Mesothelial cell of epicardium (in vitro differentiated cells): ENCODE measurements at places on chromosomes 2 and 18. TPM values are rescaled to one million over a fixed set of nuclear protein-coding genes. Genes with fewer than 3 reads are reported as not detected.

DNA sequence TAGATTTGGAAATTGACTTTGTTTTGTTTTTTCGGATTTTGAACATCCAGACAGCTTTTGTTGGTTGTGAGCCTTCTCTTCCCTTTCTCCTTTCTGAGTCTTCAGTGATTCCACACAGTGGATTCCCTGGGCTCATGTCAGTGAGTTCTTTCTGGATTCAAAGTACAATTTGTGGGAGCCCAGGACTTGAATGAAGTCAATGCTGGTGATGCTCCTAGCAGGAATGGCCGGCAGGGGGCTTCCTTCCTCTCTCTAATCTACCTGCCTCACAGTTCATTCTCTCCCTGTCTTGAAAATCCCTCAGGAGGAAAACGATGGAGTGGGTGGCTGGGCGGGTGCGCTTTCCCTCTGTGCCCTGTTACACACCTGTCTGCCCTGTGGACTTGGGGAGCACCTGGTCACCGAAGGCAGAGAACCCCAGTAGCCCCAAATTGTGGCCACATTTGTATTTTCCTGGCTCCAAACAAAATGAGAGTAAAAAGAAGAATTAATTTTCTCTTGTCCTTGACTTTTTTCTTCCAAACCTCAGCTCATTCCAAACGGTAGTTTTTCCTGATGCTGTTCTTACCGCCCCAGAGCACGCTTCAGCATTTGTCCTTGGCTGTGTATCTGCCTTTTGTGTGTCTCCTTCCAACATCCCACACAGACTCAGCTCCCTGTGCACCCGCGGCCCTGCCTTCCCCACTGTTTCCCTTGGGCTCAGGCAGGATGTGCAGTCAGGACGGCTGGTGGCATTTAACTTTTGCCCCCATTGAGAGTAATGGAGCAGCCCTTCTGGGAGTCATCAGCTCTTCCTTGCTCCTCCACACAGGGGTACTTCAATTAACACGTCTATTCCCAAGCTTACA is 86.6 kb downstream of the MARCO start:
- no peak for DNase-seq

GRCh38 chr2:238097988-238098871 is 1.9 kb upstream of the ESPNL start:
- no peak for DNase-seq

DNA sequence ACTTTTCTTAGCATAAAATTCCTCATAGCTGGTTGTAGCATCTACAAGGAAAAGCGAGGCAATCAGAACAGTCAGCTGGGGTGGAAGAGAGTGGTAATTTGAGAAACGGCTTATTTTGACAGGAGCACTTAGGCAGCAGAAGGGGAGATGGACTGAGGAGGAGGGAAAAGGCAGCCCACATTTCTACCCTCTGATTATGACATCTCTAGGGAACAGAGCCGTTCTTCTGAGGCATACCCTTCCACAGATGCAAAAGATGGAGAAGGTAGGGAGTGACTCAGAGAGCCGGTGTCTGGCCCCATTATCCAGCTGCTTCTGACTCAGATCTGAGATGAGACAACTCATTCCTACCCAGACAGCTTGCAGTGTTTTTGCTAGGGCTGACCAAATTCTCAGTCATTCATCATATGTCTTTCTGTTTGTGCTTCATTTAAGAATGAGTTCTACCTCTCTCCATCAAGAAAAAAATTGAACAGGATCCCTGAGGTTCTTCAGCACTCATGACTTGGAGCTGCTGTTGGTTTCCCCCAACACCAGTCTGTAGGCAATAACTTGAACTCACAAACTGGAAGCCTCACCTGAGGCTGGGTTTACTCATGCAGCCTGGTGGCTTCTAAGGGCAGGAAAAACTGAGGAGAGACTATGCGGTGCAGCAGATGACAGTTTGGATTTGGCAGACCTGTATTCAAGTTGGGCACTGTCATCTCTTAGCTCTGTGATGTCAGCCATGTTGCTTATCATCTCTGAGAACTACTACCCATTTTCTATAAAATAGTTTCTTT is 15.9 kb upstream of the SEC11C start:
- no peak for DNase-seq

DNA sequence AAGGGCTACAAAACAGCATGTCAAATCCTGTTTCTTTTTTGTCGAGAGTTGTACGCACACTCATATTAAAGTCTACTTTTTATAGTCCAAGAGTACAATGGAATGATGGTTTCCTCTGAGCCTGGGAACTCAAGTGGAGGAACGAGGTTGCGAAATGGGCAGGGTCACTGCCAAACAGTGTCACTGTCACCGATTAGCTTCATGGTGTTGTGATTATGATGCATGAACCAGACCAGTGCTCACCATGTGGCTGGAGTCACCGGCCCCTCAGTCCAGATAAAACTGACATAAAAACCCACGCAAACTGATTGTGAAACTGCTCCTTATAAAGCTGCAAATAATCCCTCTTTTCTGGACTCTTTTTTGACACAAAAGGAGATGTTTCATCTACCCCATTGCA is 122.0 kb downstream of the COPS8 start:
- DNase-seq, result no peak

SLC23A3 gene
- total RNA-seq, result 1.6 to 2.6 TPM (median 1.7 TPM) in 3 replicates

CETN1 gene
- not detected in 3 replicates for total RNA-seq

CAMKMT gene
- total RNA-seq, result 8.3 to 11.3 TPM (median 8.6 TPM) in 3 replicates

DNA sequence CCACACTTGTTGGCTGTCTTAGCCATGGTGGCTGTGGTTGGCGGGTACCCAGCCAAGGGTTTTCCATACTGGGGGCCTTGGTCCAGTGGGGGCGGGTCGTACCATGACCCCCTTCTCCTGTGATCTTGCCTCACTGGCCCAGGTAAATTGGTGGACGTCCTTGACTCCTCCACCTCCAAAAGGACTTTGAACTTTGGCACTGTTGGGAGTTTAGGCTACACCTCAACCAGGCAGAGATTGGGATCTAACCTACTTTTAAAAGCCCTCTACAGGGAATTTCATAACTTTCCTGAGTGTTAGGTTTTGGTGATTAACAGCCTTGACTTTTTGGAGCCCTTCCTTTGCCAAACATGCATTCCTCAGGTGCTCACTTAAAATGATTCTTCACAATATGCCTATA is 106.7 kb downstream of the NEDD4L start:
- DNase-seq, result no peak

HOXD13 gene
- 0.49 to 0.63 TPM (median 0.56 TPM) in 3 replicates for total RNA-seq

DNA sequence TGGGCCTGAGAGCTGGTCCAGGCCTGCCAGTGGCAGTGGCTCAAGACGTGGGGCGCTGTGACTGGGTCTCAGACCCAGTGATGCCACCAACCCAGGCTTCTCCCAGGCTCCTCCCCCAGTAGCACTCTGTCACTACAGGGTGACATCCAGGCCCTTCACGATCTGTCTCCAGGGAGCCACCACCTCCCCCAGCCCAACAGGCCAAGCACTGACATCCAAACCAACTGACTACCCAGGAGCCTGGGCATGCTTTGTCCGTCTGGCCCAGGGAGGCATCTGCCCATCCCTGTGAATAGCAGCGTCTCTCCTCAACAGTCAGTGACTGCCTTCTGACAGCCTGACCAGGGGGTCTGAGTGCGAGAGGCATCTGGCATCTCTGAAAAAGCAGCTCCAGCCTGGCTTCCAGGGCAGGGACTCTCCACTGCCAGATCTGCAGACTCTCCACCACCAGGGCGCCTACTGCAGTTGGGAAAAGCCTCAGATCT is 13.0 kb downstream of the TEX44 start:
- DNase-seq, result no peak

DNA sequence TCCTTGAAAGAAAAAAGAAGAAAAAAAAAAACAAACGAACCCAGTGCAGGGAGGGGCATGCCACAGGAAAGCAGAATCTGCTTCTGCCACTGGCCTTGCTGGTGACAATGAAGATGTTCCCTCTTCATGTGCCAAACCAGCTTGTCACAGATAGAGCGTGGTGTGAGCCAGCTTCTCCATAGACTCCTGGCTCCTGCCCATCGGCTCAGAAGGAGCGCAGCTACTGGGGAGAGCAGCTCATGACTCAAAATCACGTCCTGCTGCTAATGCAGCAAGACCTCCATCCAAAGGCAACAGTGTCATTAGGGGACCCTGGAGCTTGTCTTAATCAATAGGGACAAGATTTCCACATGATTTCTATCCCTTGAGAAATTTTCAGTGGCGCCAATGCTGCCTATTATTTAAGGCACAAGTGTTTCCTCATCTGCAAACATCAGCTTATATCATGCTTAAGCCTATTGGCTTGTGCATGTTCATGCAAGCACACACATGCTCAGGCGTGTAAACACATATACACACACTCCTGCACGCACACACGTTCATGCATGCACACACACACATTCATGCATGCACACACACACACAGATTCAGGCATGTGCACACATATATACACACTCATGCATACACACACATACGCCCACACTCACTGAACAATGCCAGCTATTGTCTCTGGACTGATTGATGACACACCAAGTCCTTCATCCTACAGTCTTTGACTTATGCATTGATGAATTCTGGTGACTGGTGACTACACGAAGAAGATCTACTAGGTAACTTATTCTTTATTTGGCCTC is 682.0 kb upstream of the ID2 start:
- no peak for DNase-seq

- DNase-seq, result no peak
These were observed 59.6 kb downstream of the CHRNA1 start for GRCh38 chr2:174704642-174705041.

HAAO gene
- total RNA-seq, result 23.3 to 25.7 TPM (median 25.0 TPM) in 3 replicates

DNA sequence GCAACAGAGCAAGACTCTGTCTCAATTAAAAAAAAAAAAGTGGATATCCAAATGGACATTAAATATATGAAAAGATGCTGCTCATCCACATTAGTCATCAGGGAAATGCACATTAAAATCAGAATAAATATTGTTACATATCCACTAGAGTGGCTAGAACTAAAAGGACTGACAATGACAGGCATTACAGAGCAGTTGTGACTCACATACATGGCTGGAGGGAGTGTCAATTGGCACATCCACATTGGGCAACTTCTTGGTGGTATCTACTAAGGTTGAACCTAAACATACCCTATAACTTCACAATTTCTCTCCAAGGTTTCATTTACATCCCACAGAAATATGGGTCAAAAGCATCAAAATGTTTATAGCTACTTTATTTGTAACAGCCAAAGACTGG is 14.0 kb upstream of the DNER start:
- no peak for DNase-seq

GREB1L gene
- total RNA-seq, result 23.0 to 25.5 TPM (median 25.3 TPM) in 3 replicates

GRCh38 chr2:101974663-101975062 is 17.1 kb upstream of the IL1R2 start:
- no peak for DNase-seq

RNF152 gene
- 19.0 to 28.6 TPM (median 25.7 TPM) in 3 replicates for total RNA-seq

- no peak for DNase-seq
These were observed 28.2 kb downstream of the ANTXR1 start for GRCh38 chr2:69041214-69041613.

GRCh38 chr2:233063269-233063975 is 3.3 kb downstream of the INPP5D start:
- DNase-seq, result no peak

- DNase-seq, result peak; percentile 73
These were observed at the start of gene GALNT3 for GRCh38 chr2:165793779-165794535. Gene GALNT3 (minus strand): TSS chr2:165794247. CDS start chr2:165770700, 23,547 bp downstream.

UGT1A1 gene
- not detected in 3 replicates for total RNA-seq

DNA sequence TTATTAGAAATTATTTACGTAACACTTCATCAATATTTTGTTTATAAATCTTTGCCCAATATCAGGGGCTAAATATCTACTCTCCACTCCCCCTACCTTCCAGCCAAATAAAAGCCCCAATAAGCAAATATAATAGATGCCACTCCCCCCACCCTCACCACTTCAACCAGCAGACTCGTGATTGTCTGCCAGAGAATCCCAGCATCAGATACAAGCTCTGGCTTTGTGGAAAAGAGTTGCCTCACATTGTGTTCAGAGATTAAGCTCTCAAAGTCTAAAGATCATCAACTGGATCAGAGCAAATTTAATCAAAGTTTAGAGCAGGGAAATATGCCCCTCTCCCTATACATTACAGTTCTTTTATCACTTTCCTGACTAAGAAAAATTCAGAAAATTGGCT is 39.5 kb downstream of the AOX1 start:
- DNase-seq, result no peak

GRCh38 chr2:234199996-234200395 is 149.5 kb downstream of the SPP2 start:
- DNase-seq, result no peak

RGPD3 gene
- 0.09 to 0.18 TPM (median 0.18 TPM) in 3 replicates for total RNA-seq
